ENCODE measurements at places on chromosomes 2 and 18. TPM values are rescaled to one million over a fixed set of nuclear protein-coding genes. Genes with fewer than 3 reads are reported as not detected.

DNA sequence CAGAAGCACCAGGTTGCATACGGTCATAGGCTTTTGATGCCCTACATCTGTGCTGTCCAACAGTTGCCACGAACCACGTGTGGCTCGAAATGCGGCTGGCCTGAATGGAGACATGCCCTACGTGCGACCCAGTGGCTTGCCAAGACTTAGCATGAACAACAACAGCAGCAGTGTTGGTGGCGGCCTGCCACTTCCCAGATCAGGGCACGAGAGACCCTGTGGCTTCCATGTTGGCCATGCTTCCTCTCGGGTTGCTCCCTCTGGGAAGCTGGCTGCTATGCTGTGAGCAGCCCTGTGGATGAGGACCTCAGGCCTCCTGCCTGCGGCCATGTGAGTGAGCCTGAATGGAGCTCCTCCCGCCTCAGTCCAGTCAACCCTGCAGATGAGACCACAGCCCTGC is 212.3 kb downstream of the HDAC4 start:
- DNase-seq, result no peak

- no peak for DNase-seq
Measured at GRCh38 chr2:110105608-110106467, 9.8 kb downstream of the MALL start.

DNA sequence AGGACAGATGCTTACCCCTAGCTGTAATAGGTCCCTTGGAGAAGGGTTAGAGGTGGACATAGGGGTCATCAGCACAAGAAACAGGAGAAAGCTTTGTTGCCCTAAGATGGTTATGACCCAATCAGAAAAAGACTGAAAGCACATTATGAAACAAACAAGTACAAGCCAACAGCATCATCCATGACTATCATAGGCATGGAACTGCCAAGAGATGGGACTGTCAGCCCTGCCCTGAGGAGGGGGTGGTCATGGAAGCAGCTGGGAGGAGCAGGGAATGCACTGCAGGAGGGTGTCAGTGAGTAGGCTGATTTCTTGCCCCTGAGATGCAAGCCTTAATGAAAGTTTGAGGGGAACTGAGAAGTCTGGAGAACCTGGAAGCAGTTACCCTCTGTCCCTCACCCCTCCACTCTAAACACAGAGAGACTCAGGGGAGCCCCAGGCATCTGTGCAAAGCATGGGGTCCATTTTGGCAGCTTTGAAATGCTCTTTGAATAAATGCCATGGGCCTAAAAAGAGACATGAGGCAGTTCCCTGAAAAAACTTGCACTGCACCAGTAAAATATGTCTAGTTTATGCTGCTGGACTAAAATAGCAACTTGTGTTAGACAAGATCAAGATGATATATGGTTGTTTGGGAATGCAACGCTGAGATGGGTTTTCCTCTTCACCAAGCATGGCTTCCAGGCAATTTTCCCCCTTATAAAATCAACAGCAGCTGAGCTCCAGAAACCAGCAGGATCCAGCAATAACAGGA is 122.7 kb upstream of the ZFP36L2 start:
- no peak for DNase-seq

- no peak for DNase-seq
Measured at GRCh38 chr2:156305121-156305520, 27.4 kb downstream of the NR4A2 start.

DNA sequence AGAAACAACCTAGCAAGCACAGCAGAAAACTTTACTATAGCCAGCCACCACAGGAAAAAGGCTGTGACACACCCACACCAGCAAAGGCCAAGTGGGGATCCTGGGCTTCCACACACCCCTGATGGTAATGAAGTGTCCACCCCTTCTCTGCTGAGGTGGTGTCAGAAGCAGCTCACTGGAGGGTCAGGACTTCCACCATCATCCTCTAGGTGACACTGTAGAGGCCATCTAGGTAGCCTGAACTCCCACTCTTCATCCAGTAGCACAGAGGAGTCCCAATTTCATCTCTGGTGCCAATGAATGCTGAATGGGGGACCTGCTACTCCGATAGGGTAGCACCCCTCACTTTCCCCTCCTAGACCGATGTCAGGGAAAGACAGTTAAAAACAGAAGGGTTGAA is 1544.4 kb downstream of the LRP1B start:
- no peak for DNase-seq

GRCh38 chr2:69026691-69027459 is 13.9 kb downstream of the ANTXR1 start:
- no peak for DNase-seq

GRCh38 chr18:63144748-63145147 is 174.8 kb downstream of the BCL2 start:
- no peak for DNase-seq

GRCh38 chr2:31314761-31315160 is 80.8 kb downstream of the EHD3 start:
- DNase-seq, result no peak

GRCh38 chr18:59539108-59539507 is 158.1 kb downstream of the CCBE1 start:
- no peak for DNase-seq

- DNase-seq, result no peak
Measured at GRCh38 chr18:30828700-30829099, 213.8 kb downstream of the DSC3 start.

DNA sequence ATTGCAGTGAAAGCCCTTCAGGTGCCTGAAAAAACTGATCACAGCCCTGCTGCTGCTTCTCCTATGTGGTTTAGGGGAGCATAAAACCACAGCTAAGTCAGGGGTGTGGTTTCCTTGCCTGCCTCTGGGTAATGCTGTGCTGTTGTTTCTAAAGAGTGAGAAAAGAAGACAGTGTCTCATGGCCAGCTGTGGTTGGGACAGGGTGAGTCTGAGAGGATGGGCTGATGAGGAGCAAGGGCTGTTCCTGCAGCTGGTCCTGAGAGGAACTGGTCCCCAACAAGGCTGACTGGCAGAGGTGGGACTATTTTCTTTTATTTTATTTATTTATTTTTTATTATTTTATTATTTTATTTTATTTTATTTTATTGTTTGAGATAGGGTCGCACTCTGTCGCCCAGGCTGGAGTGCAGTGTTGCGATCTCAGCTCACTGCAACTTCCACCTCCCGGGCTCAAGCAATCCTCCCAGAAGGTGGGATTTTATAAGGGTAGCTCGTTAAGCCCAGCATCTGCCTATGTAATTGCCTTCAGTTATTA is 236.7 kb downstream of the FHOD3 start:
- no peak for DNase-seq

GRCh38 chr2:81528852-81529480 is 1224.4 kb upstream of the LRRTM1 start:
- DNase-seq, result no peak

DNA sequence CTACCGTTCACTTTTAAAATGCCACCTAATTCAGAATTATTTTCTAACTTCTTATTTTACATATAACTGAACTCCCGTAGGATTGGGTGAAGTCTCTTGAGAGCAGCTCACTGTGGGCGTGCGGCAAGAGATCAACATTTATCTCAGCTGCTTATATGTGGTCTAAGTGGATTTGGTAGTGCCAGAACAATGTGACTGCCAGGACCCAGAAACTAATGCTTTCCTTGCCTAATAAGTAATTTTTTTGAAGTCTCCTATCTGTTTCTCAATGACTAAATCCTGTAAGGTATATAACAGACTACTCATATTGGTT is 11.2 kb upstream of the NFE2L2 start:
- DNase-seq, result no peak

DNA sequence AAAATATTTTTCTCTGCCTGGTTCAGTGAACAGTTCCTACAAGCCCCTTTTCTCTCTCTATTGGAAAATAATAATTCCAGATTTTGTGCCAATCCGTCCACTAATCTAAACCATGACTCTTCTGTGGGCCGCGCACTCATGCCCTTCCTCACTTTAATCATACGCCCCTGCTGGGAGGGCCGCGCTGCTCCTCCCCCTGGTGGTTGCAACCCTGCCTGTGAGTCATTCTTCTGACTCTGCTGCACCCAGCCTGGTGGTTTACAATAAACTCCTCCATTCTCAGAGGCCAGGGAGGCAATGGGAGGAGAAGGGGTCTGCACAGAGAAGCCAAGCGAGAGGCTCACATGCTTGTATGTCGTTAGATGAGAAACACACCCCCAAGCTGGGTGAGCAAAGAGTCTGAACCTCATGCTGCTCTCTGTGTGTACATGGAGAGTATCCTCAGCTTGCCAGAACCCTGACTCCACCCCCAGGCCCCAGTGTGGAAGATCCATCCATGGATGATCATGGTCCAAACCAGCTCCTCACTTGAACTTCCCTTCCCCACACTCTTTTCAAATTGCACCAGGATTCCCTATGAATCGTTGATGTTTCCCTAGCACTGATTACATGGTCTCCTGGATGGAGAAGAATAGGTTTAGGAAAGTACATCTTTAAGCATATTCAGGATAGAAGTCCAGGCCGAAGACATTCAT is 228.9 kb downstream of the ANKRD30B start:
- no peak for DNase-seq

The MTA3 gene
- 65.4 TPM for total RNA-seq

The HOXD4 gene
- not detected for total RNA-seq

The MFSD2B gene
- total RNA-seq, result 0.14 TPM

The RFX8 gene
- not detected for total RNA-seq

The SULT1C4 gene
- not detected for total RNA-seq

The SNTG2 gene
- not detected for total RNA-seq

The PID1 gene
- not detected for total RNA-seq

The PIK3C3 gene
- total RNA-seq, result 36.6 TPM

The FRZB gene
- total RNA-seq, result 2.0 TPM

The PNO1 gene
- total RNA-seq, result 34.1 TPM
